ENCODE measurements at places on chromosomes 11 and 22. TPM values are rescaled to one million over a fixed set of nuclear protein-coding genes. Genes with fewer than 3 reads are reported as not detected.

DNA sequence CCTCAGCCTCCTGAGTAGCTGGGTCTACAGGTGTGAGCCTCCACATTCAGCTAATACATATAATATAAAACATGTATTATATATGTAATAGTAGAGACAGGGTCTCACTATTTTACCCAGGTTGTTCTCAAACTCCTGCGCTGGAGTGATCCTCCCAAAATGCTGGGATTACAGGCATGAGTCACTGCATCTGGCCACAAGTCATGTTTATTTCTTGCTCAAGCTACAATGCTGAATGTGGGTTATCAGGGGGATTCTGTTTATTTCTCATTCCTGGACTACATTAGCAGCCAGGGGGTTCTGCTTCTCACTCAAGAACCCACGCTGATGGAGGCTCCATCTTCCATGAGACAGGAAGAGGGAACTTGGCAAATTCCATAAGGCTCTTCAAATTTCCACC is 24.8 kb downstream of the FOLR3 start:
- no peak for DNase-seq

GRCh38 chr11:2762031-2762380 is 62.2 kb upstream of the KCNQ1OT1 start:
- DNase-seq: peak; percentile 2

- no peak for DNase-seq
Measured at GRCh38 chr11:61756452-61757212, 4.2 kb downstream of the MYRF start.

DNA sequence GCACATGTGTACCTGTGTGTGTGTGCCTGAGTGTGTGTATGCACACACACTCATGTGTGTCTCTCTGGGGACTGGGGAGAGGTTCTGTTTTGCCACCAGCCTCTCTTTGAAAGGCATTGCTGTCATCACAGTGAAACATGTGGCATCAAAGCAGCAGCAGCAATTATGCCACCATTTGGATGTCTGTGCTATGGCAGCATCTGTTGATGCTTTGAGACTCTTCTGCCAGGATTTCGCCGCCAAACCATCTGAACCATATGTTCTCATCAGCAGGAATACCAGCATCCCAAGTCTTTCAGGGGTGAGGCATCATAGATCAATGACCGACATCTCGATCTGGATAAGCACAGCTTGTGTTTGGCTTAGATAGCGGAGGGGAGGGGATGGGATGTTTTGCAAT is 168.6 kb downstream of the FAT3 start:
- DNase-seq: no peak

DNA sequence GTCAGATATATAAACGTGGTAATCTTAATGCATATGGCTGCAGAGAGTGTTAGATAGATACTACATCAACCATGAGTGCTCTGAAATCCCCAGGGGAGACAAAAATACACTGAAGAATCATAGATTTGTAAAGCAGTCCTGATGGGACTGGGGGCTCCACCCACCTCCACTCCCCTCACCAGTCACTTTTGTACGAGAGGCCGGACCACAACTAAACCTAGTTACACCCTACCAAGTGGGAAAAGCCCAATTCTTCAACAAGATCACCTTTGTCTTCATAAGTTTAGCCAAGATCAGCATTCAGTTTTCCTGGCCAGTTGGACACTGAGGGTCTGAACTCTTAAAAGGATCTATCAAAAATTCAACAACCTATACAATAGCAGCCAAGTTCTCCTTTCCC is 1.5 kb downstream of the SF1 start:
- no peak for DNase-seq

GRCh38 chr11:36015799-36016198 is 71.9 kb downstream of the LDLRAD3 start:
- no peak for DNase-seq

GRCh38 chr11:17635551-17635938 is 83.8 kb upstream of the MYOD1 start:
- DNase-seq: no peak

DNA sequence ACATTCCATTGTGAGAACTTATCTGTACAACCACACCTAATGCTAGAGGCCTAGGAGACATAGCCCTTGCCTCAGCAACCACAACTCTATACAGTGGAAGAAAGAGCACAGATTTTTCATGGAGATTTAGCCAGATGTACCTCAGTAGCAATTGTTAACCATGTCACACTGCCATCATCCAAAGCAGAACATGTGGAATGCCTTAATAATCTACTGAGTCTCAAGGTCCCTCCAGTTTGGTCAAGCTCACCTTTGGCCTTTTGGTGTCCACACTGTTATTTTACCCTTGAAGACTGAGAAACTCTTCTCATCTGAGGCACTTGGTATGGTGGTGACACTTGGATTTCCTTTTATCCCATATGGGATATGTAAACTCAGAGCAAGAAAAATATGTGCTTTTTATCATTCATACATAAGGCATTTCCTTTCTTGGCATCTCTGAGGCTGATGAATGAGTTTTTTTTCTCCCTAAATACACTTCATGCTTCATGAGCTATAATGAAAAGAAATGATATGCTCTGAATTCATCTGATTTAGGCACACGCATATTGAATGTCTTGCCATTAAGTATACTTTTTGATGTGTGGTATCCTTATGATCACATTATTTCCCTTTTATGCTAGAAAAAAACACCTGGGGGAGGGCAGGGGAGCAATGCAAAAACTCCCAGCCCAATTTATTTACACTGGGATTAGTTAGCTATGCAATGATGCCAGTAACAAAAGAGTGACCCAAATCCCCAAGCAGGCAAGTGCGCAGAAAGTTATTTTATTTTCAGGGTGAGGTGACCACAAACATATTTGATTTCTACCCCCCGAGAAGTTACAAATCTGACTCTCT is 63.3 kb upstream of the ME3 start:
- DNase-seq: no peak

DNA sequence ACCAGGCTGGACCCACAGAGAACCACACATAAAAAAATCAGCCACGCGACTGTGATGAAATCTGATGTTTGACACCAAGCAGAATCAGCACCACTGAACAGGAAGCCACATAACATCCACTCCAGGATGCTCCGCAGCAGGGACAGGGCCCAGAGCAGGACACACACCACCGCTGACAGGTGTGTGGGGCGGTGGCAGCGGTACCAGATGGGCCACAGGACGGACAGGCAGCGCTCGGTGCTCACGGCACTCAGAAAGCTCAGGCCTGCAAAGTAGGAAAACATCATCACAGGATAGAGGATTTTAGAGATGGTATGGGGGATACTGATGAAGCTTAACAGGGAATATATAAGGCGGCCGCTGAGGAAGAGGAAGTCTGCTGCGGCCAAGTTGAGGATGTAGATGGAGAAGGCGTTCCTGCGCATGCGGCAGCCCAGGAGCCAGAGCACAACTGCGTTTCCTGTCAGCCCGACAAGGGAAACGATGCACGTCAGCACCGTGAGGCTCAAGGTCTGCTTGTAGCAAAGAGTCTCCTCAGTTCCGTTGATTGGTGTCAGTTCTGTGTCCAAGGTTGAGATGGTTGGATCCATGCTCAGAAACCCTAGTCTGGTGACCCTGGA is 4.9 kb downstream of the MRGPRX1 start:
- no peak for DNase-seq

DNA sequence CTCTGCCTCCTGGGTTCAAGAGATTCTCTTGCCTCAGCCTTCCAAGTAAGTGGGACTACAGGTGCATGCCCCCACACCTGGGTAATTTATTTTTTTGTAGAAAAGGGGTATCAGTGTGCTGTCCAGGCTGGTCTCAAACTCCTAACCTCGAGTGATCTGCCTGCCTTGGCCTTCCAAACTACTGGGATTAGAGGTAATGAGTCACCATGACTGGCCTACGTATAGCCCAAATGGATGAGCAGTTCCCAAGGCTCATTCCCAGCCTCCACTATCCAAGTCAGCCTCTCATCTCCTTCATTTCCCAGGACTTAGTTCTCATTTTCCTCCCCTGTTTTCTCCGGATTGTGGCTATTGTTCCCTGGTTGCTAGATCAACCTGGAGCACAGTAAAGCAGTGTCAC is 5.6 kb downstream of the CCT8L2 start:
- DNase-seq: no peak

DNA sequence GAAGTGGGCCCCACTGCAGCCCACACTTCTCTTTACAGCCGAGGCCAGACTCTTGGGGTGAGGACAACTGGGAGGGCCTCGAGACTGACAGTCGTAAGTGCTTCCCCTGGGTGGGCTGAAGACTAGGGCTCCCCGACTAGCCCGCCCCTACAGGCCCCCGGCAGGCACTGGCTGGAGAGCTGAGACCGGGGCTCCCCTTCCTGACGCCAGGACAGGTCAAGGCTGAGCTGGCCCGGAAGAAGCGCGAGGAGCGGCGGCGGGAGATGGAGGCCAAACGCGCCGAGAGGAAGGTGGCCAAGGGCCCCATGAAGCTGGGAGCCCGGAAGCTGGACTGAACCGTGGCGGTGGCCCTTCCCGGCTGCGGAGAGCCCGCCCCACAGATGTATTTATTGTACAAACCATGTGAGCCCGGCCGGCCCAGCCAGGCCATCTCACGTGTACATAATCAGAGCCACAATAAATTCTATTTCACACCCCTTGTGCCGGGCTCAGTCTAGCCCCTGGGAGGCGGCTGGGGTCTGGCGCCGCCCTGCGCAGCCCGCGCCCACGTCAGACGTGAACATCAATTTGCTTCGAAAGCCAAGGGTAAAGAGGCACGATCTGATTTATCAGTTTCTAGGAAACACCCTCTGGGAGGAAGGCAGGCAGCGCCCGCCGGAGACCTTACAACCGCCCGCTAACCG is 13.5 kb downstream of the SCYL1 start:
- DNase-seq: no peak

GRCh38 chr11:22449441-22449840 is 111.3 kb downstream of the SLC17A6 start:
- DNase-seq: no peak

GRCh38 chr22:50307890-50308596 is 597 bp upstream of the PLXNB2 start:
- no peak for DNase-seq

DNA sequence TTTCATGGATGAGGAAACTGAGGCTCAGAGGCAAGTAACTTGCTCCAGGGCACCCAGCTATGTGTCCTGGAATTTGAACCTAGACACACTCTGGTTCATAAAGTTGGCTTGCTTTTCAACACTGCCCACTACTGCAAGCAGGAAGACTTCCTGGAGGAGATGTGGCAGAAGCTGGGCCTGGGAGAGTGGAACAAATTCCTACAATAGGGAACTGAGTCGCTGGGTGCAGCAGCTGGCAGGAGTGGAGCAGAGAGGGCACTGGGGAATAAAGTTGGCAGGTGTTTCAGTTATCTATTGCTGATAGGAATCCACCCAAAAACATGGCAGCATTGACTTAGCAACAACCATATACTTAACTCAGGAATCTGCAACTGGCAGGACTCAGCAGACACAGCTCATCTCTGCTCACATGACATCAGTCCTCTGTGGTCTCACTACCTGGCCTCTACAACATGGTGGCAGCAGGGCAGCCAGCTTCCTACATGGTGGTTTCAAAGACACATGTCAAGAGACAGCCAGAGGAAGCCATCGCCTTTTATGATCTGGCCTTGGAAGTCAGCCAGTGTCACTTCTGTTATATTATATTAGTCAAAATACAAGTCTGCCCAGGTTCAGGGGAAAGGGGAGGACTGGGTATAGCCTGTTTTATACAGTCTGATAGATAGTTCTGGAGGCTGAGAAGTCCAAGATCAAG is 10.6 kb upstream of the CARD10 start:
- DNase-seq: peak; percentile 24

DNA sequence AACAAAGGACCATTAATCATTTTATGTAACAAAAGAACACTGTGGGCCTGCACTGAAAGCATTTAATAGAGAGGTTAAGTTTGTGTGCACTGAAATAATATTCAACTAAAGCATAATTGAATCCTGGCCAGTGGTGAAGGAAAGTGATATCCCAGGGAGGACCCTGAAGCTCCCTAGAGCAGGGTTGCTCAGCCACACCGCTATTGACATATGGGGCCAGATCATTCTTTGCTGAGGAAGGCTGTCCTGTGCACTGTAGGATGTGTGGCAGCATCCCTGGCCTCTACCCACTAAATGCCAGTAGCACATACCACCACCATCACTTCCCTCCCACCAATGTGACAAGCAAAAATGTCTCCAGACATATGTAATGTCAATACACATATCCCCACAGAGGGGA is 166.1 kb upstream of the MTNR1B start:
- DNase-seq: no peak

- DNase-seq: no peak
Measured at GRCh38 chr11:87092159-87092558, 54.4 kb downstream of the TMEM135 start.

GRCh38 chr11:111602865-111603610 is 789 bp downstream of the SIK2 start:
- DNase-seq: peak; percentile 27

- DNase-seq: no peak
Measured at GRCh38 chr22:41487037-41487935, 18.4 kb downstream of the ACO2 start.

GRCh38 chr11:118274186-118274585 is 10.1 kb upstream of the MPZL2 start:
- DNase-seq: no peak

DNA sequence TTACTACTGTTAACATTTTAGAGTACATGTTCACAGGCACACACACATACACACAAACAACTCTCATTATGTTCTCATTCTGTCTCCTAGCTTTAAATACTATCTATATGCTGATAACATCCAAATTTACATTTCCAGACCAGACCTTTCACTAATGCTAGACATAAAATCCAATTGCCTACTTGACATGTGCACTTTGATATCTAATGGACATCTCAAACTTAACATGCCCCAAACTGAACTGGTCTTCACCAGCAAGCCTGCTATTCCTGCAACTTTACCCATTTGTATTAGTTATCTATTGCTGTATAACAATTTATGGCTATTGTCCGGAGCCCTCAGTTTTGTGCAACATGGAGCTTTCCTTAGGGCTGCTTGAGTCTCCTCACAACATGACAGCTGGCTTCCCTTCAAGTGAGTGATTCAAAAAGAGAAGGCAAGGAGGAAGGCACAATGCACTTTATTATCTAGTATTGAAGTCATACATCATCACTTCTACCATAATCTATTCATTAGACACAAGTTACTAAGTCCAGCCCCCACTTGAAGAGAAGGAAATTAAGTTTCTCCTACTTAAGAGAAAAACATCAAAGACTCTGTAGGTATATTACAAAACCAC is 3.0 kb downstream of the SLC36A4 start:
- DNase-seq: no peak

TRIM48 gene
- total RNA-seq: not detected

GNAZ gene
- total RNA-seq: 0.37 TPM

NOX4 gene
- total RNA-seq: not detected

MUC5AC gene
- total RNA-seq: not detected

CPT1A gene
- total RNA-seq: 66.3 TPM

LDHAL6A gene
- 0.15 TPM for total RNA-seq

IGSF9B gene
- 130 TPM for total RNA-seq

FGF4 gene
- total RNA-seq: not detected

UBQLN3 gene
- not detected for total RNA-seq

Measured in activated CD4-positive, alpha-beta T cell treated with anti-CD3 and anti-CD28 coated beads, Interleukin-2, amount 10 ng/mL, durations not matched to agents 7 days and 5 days (primary cell).